ENCODE measurements at places on chromosomes 2 and 18.
A peak's percentile ranks its signal among the peaks of the same experiment; 100 is the strongest.

- DNase-seq, result no peak
Measured at GRCh38 chr2:5322396-5322795, 369.8 kb upstream of the SOX11 start.

- no peak for DNase-seq
Measured at GRCh38 chr2:170026361-170026760, 151.6 kb upstream of the MYO3B start.

- DNase-seq, result no peak
Measured at GRCh38 chr2:193462411-193462810, 1267.7 kb upstream of the TMEFF2 start.

DNA sequence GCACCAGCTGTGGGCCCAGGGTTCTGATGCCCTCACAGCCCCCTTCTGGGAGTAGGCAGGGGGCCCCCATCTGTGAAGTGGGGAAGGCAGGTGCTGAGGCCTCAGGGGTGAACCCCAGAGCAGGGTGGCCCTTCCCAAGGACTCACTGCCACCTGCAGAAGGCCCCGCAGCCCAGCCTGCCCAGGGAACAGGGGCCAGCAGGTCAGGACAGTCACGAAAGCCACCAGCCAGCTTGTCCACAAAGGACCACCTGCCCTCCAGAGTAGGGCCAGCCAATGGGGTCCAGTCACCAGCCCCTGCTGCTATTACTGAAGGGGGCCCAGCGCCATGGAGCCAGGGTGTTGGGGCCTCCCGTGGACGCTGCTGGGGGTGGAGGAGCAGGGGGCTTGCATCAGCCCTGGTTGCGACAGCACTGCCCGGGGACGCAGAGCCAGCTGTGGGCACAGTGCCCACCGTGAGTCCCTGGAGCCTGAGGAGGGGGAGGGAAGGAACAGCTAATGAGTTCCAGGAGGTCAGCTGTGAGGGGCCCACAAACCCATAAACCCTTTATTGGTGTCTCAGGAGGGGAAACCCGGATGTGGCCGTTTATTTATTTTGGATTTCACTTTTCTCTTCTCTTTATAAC, 11.5 kb upstream of the SNED1 start:
- DNase-seq, result peak; percentile 11

GRCh38 chr2:102253753-102254150, 57.6 kb upstream of the IL1RL1 start:
- DNase-seq, result peak; percentile 39

DNA sequence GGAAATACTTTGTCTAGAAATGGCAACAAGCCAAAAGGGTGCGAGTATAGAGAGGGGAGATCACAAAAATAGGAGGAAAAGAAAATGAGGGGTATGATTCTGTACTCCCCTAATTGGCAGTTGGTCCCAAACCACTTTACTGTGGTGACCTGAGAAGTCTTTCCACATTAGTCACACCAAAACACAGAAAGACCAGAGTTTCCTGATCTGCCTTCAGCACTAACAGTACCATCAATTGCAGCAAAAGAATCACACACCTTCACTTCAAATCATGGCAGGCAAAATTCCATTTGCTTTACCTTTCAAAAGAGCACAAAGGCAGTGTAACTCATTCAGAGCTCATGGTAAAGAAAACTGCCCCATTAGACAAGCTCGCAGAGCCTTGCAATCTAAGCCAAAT, 86.8 kb downstream of the ALK start:
- no peak for DNase-seq

DNA sequence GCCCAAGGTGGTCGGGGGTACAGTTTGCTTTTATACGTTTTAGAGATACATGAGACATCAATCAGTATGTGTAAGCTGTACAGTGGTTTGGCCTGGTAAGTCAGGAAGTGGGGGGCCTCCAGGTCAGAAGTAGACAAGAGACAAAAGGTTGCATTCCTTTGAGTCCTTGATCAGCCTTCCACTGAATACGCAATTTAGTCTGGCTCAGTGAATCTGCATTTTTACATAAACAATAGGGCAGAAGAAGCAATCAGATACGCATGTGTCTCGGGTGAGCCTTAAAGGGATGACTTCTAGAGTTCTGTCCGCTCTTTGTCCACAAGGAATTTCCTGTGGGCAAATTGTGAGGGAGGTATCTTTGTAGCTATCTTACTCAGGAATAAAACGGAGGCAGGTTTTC, 87.2 kb downstream of the SOWAHC start:
- DNase-seq, result no peak

- DNase-seq, result peak; percentile 89
Measured at GRCh38 chr2:64654063-64654811, 524 bp upstream of the SERTAD2 start.

Data from suppressor macrophage treated with lipopolysaccharide for 1 hour (primary cell).